ENCODE measurements at places on chromosomes 13 and 19. TPM values are rescaled to one million over a fixed set of nuclear protein-coding genes. Genes with fewer than 3 reads are reported as not detected.

The ISOC2 gene
- total RNA-seq: 187 TPM

The ZNF345 gene
- total RNA-seq: 0.08 TPM

The KRI1 gene
- total RNA-seq: 8.3 TPM

DNA sequence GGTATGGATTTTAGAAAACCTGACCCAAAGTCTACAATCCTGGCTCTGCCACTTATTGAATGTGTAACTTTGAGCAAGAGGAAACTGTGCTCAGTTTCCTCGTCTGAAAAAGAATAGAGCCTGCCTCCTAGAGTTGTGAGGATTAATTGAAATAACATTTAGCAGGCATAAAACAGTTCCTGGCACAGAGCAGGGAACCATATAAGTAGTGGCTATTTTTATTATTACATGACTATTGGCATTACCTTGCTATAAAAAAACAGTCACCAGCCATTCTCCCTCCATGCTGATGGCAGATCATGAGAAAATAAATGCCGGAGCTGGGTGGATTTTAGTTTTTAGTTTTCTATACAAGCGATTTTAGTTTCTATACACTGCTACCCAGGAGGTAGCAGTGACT lies 5.8 kb downstream of the DOCK9 start:
- no peak for DNase-seq

DNA sequence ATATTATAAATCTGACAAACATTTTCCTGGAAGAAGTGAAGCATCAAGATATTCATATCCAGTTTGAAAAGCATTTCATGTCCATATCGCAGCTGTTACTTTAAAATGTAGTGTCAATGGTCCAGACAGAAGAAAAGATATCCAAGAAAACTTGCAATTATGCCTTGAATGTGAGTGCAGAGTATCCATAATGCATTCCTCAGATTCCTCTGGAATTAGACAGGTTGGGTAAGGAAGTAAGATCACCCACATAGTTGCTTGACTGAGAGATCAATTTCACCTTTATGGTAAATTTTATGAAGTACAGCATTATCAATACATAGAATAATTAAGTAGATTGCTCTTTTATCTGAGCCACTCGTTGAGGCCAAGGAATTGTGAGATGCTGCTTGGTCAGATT lies 327.0 kb upstream of the SLITRK5 start:
- DNase-seq: no peak

DNA sequence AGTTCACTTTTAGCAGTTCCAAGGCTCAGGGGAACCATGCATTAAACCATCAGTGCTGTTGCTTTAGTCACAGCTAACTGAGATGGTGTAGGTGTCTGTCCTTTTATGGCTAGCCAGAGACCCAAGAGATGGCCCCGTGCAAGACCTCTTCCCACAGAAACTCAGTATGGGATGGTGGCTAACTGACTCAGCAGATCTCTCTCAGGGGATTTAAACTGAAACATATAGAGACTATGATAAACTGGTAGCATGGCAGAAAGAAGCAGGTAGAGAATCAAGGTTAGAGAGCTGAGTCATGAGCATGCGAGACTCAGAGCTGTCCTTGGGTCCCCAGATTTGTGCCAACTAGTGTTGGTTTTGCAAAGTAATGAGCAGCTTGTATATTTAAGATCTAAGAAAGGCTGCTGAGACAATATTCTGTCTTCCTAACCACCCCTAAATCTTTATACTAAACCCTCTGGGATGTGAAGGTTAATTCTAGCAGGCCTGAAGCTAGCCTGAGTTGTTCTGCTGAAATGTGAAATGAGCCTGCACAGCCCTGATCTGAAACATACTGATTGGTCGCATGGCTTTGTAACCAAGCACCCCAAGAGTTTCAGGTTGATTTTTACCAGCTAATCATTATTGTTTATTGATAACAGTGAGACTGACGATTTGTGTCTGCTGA lies 6.5 kb upstream of the SCEL start:
- DNase-seq: no peak

DNA sequence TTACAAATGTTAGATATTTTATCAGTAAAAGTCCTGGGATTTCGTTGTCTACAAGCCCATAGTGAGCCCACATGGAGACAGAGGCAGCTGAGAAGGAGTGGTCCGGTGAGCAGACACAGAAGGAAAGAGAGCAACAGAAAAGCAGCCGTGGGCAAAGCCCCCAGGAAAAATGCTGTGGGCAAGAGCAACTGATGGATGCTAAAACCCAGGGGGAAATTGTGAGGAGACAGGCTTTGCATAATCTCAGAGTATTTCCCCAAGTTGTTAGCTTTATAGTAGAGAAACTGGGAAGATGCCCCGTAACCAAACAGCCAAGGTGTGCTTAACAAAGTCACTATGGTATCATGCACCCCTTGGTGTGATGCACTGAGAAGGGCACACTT lies 35.1 kb downstream of the GJA3 start:
- DNase-seq: no peak

GRCh38 chr13:23510979-23511735 lies 59.1 kb upstream of the TNFRSF19 start:
- peak; percentile 24 for DNase-seq

GRCh38 chr13:102286326-102286725 lies 115.5 kb downstream of the FGF14 start:
- DNase-seq: peak; percentile 5

GRCh38 chr13:28099396-28100149 lies 803 bp downstream of the FLT3 start:
- no peak for DNase-seq

DNA sequence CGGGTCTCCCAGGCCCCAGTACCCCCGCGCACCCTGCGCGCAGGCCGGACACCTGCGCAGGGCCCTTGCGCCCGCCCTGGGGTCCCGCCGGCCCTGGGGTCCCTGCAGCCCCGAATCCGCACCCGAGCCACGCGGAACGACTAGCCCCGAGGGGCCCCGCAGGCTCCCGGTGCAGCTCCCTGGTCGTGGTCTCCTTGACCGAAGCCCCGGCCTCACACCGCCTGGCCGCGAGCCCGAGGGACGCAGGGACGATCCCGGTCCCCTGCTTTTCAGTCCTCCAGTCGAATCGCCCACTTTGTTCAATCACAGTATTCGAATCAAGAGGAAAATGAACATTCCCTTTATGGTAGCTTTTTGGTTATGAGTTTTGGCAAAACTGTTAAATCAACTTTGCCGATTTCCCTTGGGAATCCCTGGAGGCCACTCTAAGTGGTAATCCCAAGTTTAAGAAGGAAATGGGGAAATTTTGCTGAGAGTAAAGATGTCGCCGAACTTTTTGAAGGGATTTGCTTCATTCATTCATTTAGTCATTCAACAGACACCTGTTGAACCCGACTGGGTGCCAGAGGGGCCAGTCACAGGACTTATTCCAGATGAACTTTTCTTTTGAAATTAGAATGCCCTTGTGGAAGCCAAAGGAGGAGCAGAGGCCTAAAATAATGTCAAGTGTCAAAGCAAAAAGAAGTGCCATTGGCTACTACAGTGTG lies 75.0 kb downstream of the ZIC5 start:
- no peak for DNase-seq

DNA sequence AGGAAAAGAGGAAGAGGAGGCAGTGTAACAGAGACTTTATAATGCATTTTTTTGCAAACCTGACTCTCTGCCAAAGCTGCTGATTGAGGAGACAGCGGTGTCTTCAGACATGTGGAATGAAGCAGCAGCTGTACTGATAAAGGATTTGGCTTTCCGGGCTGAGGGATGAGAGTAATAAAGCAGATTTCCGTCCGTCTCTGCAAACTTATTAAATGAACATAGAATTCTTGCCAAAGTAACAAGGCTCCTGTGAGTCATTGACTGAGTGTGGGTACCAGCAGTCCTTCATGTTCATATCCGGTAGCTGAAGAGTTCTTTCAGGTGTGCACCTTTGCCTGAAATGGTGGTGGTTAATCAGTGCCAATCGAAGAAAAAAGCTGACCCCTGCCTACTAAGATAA lies 112.6 kb downstream of the LIG4 start:
- no peak for DNase-seq

DNA sequence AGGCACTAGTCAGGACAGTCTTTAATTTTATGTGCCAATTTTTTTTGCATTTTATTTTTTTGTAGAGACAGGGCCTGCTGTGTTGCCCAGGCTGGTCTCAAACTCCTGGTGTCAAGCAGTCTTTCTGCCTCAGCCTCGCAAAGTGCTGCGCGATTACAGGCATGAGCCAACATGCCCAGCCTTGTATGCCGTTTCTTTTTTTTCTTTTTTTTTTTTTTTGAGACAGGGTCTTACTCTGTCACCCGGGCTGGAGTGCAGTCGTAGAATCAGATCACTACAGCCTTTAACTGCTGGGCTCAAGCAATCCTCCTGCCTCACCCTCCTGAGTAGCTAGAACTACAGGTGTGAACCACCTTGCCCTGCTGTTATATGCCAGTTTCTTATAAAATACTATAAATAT lies 26.4 kb downstream of the BORA start:
- DNase-seq: no peak

- DNase-seq: no peak
Measured at GRCh38 chr13:109043636-109044035, 414.2 kb downstream of the MYO16 start.

DNA sequence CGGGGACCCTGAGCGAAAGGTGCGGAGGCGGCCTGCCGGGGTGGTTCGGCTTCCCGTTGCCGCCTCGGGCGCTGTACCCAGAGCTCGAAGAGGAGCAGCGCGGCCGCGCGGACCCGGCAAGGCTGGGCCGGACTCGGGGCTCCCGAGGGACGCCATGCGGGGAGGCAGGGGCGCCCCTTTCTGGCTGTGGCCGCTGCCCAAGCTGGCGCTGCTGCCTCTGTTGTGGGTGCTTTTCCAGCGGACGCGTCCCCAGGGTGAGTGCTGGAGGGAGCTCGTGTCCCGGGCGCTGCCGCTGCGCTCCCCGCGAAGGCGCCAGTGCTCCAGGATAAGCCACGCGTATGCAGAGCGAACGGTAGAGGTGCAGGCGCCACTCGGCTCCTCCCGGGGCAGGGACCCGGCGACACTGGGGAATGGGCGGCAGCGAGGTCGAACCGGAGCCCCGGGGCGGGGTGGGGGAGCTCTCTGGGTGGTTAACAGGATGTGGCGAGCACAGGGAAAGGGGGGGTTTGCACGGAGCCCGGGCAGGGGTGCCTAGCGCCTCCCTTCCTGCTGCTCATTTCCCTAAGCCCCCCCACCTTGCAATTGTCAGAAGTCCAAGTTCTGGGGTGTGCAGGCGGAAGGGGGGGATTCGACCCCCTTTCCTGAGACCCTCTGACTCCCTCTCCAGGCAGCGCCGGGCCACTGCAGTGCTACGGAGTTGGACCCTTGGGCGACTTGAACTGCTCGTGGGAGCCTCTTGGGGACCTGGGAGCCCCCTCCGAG lies at the start of gene IL27RA:
IL27RA (plus strand) TSS at position 44 of the 762 bp plus-strand sequence; CDS start at position 155, 111 bp downstream.
- peak; percentile 52 for DNase-seq

DNA sequence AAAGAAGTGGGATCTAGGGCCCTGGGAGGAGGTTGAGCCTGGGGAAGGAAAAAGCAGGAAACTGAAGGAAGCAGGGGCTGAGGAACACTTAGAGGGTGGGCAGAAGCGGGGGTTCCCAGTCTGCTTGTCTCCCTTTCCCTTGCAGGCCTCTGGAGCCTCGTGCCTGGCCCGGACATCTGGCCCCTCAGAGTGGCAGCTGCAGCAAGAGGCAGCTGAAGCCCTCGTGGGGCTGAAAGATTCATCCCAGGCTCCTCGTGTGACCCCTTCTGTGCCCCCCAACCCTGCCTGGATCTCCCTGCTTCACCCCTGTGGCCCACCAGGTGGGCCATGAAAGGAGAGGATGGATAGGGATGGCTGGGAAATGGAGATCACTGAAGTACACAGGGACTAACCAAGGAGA lies 5.5 kb downstream of the DMRTC2 start:
- no peak for DNase-seq

DNA sequence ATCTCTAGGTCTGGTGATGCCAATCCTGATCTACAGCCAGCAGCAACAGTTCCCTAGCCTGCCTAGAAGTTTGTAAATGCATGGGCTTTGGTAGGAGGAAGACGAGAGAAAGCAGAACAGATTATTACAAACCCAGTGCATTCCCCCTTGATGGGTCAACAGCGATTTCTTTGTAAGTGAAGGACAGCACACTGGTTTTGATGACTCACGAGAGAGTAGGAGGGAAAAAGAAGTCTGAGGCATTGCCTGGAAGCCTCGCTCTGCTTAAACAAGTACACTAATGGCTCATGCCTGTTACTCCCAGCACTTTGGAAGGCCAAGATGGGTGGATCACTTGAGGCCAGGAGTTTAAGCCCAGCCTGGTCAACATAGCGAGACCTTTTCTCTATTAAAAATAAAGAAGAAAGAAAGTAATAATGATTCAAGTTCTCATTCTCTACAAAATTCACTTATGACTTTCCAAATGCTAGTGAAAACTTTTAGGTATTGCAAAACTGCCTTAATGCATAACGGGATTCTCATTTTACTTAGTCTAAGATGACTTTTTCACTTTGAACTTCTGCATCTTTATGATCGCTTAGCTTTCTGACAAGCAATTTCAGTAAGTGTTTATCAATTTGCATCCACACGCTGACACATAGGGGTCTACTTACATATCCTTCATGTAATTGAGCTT lies 47.7 kb upstream of the USPL1 start:
- DNase-seq: peak; percentile 67

DNA sequence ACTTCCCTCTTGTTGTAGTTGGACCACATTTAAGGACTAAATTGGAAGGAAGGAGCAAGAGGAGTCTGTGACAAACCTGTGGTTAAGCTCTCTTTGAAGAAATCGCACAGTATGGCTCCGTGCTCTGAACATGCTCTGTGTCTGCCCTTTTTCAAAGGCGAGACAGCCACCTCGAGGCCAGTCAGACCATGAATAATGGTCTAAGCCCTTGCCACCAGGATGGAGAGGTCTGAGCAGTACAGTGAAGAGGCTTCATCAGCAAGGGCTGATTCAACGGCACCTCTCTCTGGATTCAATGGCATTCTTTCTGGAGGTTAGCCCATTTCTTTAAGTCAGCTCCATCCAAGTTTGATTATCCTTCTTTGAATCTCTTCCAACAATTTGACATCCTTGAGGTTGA lies 30.9 kb downstream of the FAM216B start:
- DNase-seq: no peak

GRCh38 chr19:30450100-30450499 lies 77.9 kb downstream of the ZNF536 start:
- DNase-seq: peak; percentile 34

- peak; percentile 47 for DNase-seq
Measured at GRCh38 chr13:66835040-66835628, 395.0 kb downstream of the PCDH9 start.

GRCh38 chr13:73714522-73714921 lies 419.7 kb downstream of the KLF12 start:
- no peak for DNase-seq

DNA sequence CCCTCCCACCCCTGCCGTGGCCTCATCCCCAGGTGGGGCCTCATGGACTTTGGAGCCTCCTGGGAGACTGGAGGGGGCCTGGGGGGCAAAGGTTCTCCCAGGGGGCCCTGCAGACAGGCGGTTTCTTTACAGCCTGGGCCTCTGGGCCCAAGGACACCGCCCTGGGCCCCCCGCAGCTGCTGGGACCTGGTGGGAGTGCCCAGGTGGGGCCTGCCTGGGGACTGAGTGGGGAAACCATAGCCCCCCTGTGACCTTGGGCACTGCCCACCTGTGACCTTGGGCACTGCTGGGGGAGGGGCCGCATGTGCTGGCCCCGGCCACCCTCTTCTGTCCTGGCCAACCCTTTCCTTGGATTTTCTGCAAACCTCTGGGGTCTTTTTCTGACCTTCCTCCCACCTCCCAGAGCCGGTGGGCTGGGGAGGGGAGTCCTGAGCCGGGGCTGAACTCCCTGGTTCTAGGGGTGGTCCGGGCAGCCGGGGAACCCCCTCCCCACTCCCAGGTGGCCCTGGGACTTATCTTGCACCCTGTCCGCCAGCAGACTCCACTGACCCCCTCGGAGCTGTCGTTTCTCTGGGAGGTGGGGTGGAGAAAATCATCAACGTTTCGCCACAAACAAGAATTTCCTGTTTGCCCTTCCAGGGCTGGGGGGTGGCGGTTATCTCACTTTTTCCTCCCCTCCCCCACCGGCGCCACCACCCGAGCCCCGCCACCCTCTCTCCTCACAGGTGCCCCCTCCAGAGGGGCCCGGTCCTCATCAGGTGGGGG lies 27.0 kb downstream of the ARID3A start:
- DNase-seq: no peak
